CD4-positive, alpha-beta T cell treated with Interleukin-1 beta for 1 hour (primary cell): ENCODE measurements at places on chromosomes 7 and 10.

- no peak for DNase-seq
Observed at GRCh38 chr10:77565590-77566023, 72.0 kb downstream of the KCNMA1 start.

GRCh38 chr7:128022631-128023532, 8.4 kb downstream of the LRRC4 start:
- no peak for DNase-seq

- no peak for DNase-seq
Observed at GRCh38 chr10:29140991-29141390, 147.9 kb upstream of the LYZL1 start.

DNA sequence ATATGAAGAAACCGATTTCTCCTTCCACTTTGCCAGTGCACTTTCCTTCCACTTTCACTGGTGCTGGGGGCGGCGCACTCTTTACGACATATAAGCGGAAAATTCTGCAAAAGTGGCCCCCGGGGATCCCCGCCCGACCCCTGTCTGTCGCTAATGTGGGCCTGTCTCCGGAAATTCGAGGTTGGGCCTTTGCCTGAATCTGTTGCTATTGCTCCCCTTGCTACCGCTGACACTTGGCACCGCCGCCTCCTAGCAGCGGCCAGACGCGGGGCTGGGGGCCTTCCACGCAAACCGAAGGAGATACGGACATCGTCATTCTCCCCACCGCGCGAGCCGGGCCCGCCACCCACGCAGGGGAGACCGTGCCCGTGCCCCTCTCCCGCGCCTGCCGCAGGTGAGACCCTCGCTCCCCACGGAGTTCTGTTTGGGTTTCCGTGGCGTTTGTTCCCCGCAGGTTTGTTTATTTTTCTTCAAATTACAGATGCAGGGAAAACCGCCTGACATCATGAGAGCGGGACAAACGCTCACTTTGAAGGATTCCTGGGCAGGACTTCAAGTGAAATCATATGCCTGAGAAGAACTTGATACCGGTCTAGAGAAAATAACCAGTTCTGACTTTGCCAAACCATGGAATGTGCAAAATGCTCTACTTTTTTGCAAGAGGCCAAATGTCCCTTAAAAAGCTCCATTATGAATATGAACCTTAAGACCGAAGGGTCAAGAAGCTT, 5.0 kb downstream of the TWIST1 start:
- DNase-seq = no peak

GRCh38 chr10:17123961-17124360, 5.7 kb downstream of the CUBN start:
- DNase-seq = no peak

GRCh38 chr7:11786186-11786585, 45.8 kb downstream of the THSD7A start:
- DNase-seq = no peak

GRCh38 chr10:90675621-90676020, 182.2 kb downstream of the HTR7 start:
- no peak for DNase-seq

GRCh38 chr10:128522551-128523308, 396.5 kb upstream of the MKI67 start:
- DNase-seq = no peak

GRCh38 chr7:46604241-46604661, 683.2 kb upstream of the IGFBP3 start:
- DNase-seq = no peak

- DNase-seq = no peak
Observed at GRCh38 chr10:78688901-78689583, 379.7 kb upstream of the ZMIZ1 start.

DNA sequence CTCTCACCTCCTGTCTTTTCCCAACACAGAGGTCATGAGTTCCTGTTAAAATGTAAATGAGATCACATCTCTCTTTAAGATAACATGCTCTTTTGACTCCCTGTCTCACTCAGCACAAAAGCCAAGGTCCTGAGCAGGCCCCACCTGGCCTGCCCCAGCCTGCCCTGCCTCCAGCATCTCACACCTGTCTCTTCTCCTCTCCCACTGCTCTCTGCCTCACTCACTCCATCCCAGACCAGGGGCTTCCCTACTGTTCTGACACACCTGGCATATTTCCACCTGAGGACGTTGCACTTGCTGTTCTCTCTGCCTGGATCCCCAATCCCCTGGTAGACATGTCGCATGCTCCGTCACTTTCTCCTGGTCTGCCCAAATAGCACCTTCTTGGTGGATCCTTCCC, 285.0 kb upstream of the ZMIZ1 start:
- no peak for DNase-seq

DNA sequence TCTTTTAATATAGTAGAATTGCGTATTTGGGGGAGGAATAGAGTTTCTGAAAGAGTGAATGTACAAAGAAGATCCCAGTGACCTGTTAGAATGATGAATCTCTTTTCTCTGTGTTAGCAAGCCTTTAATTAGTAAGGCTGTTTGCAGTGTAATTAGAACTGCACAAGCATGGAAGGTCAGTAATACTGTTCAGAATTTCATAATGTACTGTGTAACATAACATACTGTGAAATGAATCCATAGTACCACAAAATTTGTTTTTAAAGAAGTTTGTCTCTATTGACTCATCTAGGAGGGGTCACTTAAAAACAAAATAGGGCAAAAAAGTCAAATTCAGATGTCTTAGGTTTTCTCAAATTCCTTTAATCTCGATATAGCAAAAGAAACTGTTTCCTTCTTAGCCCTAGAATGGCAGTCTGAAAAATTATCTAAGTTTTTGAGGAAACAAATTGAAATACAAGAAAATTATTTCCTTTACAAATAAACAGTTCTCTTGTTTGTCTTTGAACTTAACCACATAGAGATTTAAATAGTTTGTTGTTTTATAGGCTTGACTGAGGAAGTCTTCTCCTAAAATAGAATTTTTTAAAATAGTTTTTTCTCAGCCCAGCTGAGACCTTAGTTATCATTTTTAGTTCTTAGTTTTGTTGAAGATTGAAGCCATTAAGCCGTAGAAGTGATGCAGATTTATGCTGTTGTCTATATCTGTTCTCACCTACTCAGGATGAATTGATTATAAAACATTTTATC, 12.5 kb downstream of the ADK start:
- DNase-seq = no peak

GRCh38 chr10:71948496-71949067, 15.6 kb upstream of the CHST3 start:
- DNase-seq = no peak

DNA sequence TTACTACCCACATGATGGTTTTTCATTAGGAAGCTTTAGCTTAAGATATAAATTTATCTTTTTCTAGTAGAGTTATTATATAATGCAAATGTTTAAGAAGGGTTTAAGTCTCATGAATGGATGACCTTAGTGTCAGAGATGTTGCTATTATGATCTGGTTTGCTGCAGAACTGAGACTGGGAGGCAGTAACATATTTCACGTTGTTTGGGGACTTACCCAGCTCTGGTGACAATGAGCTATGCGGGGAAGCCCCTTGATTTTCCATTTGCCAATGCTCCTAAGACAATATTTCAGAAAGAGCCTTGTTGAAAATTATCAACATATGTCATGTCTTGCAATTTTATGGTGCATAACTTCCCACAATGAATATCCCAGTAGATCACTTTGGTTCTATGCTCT, 754.6 kb downstream of the REEP3 start:
- DNase-seq = no peak

GRCh38 chr10:73096041-73096448, 621 bp downstream of the P4HA1 start:
- peak; percentile 72 for DNase-seq

- DNase-seq = no peak
Observed at GRCh38 chr7:81690251-81690650, 79.6 kb downstream of the HGF start.

- no peak for DNase-seq
Observed at GRCh38 chr7:148963583-148964482, 64.5 kb downstream of the PDIA4 start.

- no peak for DNase-seq
Observed at GRCh38 chr7:123538189-123538714, 3.9 kb upstream of the IQUB start.

DNA sequence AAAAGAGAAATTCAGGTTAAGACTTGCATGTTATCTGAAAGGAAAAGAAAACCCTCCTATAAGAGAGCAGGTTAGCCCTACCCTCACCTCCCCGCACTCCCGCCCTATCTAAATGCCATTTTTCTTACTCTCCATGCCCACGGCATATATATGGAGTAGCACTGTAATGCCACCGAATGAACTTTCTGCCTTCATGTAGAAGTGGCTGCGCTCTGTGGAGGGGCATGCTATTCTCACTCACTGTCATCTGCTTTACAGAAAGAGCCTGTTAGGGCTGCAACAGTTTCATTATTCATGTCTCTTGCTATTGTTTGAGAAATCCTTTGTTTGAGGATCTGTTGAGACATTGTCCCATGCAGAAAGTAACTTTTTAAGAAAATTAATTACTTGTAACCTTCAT, 1190.6 kb downstream of the SORCS1 start:
- DNase-seq = no peak

DNA sequence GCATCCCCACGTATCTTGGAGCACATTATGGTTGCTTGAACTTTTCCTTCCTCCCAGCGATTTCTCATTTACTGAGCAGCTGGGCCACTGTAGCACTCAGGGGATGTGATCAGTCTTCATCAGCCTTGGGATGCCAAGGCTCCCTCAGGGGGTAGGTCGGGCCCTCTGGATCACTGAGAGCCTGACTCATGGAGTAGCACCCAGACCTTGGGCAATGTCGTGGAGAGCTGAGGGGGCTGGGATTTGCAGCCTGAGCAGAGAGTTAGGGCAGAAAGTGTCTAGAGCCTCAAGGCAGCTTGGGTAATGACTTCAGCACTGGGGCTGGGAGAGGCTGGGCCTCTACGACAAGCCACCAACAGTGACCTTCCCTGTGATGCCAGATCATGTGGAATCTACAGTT, 86.5 kb upstream of the CXCL12 start:
- DNase-seq = no peak

DNA sequence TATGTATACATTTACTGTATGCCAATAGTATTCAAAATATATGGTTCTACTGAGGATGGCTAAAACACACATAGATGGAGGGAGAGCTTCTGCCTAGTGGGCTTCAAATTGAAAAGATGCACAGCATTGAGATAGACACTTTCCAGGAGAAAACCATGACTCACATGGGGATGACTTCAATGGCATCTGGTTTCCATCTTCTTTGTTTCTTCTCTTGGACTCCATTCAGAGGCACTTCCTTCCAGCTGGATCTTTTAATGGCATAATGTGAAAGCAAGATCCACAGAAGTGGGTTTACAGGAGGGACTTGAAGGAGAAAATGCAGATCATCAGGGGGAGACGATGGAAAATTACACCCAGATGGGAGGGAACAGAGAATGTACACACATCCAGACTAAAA, 84.9 kb downstream of the ZNF365 start:
- no peak for DNase-seq

GRCh38 chr10:49569031-49569631, 30.2 kb upstream of the ERCC6 start:
- no peak for DNase-seq

DNA sequence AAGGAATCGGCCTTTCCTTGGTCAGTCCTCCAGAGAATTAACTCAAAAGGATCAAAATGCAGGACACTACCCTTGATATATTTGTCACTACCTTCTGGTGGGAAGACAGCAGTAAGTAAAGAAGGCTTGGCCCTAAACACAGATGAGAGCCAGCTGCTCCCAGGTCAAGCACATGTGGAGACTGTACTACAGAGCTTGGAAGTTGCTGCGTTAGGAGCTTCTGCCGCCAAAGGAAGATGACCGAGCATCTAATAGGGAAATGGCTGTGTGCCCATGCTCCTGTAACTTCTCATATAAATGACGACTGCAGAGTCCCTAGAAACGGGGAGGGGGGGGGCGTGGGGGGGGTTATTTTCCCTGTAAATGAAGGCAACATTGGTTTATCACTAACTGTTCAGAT, 59.0 kb downstream of the PODXL start:
- no peak for DNase-seq

DNA sequence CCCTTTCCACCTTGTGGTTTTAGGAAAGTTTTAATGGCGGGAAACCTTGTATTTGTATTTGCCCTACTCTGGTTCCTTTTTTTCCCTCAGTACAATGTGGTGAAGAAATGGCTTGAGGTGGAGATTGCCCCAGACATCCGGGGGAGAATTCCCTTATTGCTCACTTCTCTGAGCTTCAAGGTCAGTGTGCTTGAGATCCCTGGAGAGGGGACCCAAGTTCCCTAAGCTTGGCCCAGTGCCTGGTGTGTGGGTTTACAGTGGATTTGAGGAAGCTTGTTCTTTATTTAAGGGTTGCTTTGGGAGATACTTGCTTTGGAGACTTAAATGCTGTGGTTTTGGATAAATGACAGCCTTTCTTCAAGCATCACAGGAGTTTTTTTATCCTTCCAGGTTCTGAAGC, 18.3 kb downstream of the CALHM2 start:
- no peak for DNase-seq

GRCh38 chr10:113511419-113511818, 41.4 kb upstream of the HABP2 start:
- no peak for DNase-seq

GRCh38 chr7:135537905-135538304, 19.8 kb upstream of the NUP205 start:
- DNase-seq = no peak

- no peak for DNase-seq
Observed at GRCh38 chr7:118218413-118219156, 5.9 kb upstream of the ANKRD7 start.

DNA sequence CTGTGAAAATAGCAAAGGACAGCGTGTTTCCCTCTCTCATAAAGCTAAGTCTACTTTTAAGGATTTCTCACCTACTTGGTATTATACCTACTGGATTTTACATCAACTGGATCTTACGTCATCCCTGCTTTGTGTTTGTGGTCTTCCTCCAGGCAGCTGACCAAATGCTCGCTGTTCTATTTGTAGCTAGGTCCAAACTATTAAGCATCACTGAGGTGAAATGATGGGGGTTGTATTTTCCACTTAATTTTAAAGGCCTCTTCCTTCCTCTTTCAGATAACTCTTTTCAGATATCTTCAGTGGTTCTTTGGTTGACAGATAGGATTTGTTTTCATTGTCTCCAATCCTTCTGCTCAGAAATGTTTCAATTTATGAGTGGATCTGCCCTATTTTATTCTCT, 169.7 kb downstream of the RNLS start:
- no peak for DNase-seq

GRCh38 chr7:67990003-67990402, 993.4 kb downstream of the TYW1 start:
- no peak for DNase-seq
